GM13976 (cell line): ENCODE measurements at places on chromosomes 3 and 15.

DNA sequence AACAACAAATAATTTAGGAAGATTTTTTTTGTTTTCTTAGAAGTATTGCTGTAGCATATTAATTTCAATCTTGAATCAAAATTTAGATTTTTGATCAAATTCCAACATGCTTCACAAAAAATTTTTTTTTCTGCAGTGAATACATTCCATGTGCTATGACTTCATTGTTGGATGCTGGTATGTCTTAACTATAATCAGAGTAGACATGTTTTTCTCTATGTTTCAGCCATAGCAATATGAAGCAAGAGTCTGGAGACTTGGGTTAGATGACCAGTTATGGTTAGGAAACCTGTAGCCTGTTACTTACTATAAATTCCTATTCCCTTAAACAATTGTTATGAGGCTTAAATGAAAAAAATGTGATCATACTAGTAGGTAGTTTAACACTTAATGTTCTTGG, 176.1 kb upstream of the CHL1 start:
- DNase-seq: no peak

DNA sequence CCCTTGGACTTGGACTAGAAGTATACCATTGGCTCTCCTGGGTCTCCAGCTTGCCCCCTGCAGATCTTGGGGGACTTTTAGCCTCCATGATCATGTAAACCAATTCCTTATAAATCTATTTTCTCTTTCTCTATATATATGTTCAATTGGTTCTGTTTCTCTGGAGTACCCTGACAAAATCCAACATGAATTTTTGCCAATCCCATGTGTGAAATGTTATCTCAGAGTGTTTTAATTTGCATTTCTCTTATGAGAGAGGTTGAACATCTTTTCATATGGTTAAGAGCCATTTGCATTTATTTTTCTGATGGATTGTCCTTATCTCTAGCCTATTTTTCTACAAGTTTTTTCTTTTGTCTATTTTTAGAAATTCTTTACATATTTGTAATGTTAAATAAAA, 131.7 kb upstream of the NEO1 start:
- no peak for DNase-seq

- DNase-seq: no peak
These were observed 31.2 kb upstream of the RAF1 start for GRCh38 chr3:12695112-12695511.

DNA sequence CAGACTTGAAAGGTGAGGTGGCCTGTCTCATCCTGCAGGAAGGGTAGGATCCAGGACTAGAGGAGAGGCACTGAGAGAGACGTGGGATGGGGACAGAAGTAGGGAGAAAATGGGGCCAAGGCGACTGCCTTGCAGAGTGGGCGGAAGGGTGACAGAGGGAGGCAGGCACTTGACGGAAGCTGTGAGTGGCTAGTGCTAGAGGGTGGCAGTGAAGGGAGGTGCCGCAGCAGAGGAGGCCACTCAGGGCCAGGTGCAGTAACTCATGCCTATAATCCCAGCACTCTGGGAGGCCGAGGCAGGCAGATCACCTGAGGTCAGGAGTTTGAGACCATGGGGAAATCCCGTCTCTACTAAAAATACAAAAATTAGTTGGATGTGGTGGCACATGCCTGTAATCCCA, 7.3 kb downstream of the CCDC33 start:
- no peak for DNase-seq

- no peak for DNase-seq
These were observed 989 bp upstream of the VGLL3 start for GRCh38 chr3:86991840-86992435.

GRCh38 chr3:56923526-56924224, 121.9 kb upstream of the ARHGEF3 start:
- no peak for DNase-seq

DNA sequence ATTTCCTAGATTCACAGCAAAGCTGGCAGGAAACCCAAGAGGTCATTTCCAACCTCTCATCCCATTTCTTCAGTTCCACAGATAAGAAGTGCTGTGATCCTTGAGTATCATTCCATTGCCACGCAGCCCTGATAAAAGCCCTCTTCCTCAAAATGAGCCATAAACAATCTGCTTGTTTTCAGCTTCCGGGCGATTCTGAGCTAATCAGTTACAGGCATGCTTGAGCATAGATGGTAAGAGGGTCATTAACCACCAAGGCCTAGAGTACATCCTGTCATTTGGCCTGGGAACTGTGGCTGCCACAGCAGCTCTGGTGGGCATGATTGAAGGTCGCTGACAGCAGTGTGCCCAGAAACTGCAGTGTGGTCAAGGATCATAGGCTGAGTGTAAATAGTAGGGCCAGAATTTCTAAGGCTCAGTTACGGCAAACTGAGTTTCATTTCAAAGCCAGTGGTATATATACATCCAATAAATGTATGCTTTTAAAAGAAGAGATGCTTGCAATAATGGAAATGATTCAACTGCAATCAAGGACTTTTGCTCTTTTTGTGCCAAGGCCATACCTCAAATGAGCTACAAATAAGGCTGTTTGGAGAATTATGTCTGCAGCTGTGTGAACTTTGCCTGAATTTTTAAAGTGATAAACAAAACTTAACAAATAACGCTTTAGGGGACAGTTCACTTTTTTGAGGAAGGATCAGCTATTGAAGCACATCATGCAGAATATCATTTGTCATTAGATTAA, 47.3 kb downstream of the P3H2 start:
- no peak for DNase-seq

- DNase-seq: no peak
These were observed 33.8 kb downstream of the EFL1 start for GRCh38 chr15:82228750-82229149.

DNA sequence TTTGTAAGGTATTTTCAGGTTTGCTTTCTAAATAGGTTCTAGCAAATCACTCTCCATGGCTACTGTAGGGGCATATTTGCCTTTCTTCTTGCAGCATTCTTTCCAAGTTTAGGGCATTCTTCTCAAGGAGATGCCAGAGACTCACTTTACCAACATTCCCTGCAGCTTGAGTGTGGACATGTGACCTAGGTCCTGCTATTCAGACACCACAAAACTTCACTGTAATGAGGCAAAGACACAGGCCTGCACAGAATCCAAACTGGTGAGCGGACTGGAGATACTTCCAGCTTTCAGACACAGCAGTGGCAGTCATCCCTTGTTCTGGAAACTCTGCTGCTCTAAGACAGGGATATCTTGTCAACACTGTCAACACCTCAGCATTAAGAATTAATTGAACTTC, 146.4 kb upstream of the PFN2 start:
- no peak for DNase-seq

GRCh38 chr15:44479343-44479742, 51.9 kb downstream of the CTDSPL2 start:
- no peak for DNase-seq

DNA sequence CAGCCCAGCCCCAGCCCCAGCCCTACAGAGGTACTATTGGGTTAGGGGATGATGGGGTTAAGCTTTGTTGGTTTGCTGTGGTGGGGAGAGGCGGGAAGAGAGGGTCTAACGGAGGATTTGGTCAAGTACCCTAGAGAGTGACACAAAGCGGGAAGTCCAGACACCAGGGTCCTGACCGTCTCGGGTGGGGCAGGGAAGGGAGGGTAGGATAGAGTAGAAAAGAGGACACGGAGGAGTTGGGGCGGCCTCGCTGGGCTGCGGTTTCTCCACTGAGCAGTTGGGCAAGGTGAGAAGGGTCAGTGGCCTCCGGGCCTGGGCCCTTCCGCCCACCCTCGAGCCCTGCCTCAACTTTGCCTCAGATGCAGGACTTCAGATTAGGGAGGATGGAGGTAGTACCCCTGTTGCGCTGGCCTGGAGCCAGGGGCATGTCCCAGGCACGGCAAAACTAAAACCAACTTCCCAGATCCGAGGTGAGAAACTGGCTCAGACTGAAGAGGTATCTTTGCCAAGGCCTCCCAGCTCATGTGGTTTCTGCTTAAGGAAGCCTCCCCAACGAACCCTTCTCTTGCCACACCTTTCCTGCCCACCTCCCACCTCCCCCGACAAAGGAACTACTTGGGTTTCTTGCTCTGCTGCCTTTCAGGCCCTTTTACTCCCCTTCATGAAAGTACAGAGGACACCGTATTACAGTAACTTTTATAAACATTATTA, 551 bp downstream of the PML start:
- no peak for DNase-seq

- DNase-seq: peak; percentile 94
These were observed at the start of gene MST1R for GRCh38 chr3:49903451-49904424. TSS of gene MST1R (minus strand) at chr3:49903873. CDS start at chr3:49903609, 264 bp downstream.

DNA sequence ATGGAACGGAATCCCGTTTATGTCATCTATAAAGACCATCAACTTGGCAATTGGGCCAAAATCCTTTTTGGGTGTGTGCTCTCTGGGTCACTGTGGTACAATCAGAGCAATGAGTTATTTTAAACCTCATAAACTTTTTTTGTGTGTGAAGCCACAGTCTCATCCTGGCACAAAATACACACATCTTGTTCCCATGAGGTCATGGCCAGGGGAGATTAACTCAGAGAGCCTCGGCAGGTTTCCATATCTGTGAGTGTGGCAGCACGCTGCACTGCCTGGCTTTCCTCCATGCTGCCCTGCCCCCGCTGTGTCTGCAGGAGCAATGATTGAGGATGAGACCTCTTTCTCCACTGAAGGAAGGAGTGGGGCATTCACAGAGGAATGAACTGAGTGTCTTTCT, 54.0 kb upstream of the DLG1 start:
- no peak for DNase-seq

DNA sequence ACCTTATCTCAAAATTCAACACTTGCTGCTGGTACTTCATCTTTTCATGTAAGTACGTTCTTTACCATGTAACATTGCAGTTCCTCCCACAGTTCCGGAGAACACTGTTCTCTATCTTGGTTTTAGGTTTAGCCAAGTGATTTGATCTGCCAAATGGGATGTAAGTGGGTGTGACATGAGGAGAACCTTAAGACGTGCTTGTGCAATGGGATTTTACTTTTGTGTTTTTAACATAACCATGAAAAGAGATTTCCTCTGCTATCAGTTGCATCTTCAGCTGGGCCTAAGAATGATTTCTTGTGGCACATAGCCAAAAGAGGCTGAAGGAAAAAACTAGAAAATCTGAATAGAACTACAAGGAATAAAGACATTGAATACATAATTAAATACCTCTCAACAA, 894.5 kb upstream of the ALCAM start:
- DNase-seq: no peak

DNA sequence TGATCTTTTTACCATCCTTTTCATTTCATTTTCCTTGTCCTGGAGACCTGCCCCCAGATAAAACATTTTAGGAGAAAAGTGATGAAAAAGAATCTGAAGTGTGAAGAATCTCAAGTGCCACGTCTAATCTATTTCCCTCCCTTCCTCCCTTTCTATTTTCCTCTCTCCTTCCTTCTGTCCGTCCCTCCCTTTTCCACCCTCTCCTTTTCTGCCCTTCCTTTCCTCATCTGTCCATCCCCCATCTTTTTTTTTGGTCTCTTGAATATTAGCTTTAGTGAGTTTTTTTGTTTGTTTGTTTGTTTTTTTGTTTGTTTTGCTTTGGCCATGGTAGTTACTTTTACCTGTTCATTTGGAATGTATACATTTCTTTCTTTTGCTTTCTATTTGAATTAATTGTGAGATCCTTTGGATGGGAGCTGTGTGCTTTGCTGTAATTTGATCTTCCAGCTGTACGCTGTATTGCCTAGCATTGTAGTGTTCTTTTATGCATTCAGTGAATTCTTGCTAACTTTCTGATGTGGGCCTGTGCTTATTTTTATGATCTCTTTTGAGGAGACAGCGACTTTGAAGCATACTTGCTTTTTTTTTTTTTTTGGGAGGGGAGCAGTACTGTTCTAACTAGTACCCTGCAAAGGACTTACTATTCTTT, 19.2 kb downstream of the CDIN1 start:
- no peak for DNase-seq

- no peak for DNase-seq
These were observed 104.3 kb upstream of the MRPS22 start for GRCh38 chr3:139239550-139239949.

- no peak for DNase-seq
These were observed 175.5 kb upstream of the SLCO3A1 start for GRCh38 chr15:91678003-91678402.

DNA sequence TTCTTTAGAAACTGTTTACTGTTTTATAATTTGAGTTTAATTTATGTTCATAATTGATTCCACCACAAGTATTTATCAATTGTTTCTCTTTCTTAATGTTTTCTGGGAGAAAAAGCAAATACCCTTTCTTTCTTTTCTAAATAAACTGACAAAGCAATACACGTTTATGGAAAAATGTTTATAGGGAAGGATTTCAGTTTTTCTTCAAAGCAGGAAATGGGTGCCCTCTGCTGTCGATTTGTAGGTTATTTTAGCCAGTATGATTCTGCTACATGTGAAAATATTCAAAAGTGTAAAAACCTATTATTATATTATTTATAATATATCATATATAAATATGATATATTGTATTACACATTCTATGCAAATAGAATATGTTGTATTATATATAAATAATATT, 921.0 kb upstream of the ROBO1 start:
- no peak for DNase-seq

GRCh38 chr15:88654430-88655102, 15.8 kb downstream of the ISG20 start:
- DNase-seq: no peak

GRCh38 chr3:118369892-118370491, 664.7 kb downstream of the IGSF11 start:
- no peak for DNase-seq

DNA sequence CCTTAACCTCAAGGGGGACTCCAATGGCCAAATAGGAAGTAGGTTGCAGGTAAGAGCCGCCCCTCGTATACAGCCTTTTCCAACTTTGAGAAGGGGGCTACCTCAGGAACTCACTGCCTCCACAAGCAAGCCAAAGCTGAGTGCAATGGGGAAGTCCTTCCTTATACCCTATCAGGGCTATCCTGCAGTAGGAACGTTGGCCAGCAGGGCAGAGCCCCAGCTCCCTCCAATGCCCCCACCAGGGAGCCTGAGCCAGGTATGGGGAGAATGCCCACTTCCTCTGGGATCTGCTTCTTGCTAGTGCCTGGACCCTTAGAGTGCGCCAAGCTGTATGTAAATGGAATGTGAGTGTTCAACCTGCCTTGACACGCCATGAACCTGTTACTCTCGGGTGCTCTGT, 16.3 kb downstream of the CACNA2D2 start:
- no peak for DNase-seq

DNA sequence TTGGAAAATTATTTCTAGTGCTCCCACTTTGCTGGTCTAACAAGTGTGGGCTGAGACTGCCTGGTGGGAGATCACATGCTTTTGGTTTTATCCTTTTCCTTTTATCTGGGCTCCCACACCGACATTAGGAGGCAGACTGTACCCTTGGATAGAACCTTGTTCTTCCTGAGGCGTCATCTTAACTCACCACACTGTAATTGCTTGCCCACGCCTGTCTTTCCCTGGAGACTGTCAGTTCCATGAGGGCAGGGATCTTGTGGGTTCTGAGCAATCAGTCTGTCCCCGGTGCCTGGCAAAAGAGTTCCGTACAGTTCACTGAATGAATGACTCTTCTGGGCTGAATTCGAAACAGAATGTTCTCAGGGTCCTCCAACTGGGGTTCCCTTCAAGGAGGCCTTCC, 124.6 kb upstream of the ABHD17C start:
- no peak for DNase-seq

- DNase-seq: no peak
These were observed 169.8 kb upstream of the KBTBD8 start for GRCh38 chr3:66828303-66828702.

- no peak for DNase-seq
These were observed 767 bp downstream of the SEMA3F start for GRCh38 chr3:50155891-50156290.

- DNase-seq: no peak
These were observed 10.7 kb downstream of the ITGB5 start for GRCh38 chr3:124876401-124876878.

GRCh38 chr3:108346301-108347227, 50.2 kb downstream of the HHLA2 start:
- no peak for DNase-seq

GRCh38 chr3:12759097-12759679, at the start of gene TMEM40:
TSS of gene TMEM40 (minus strand) at chr3:12759259. CDS start at chr3:12749832, 9,427 bp downstream.
- no peak for DNase-seq
